ENCODE measurements at places on chromosomes 6 and 20.

GRCh38 chr20:25389858-25390537 is 637 bp downstream of the ABHD12 start:
- peak; percentile 22 for DNase-seq

- DNase-seq: peak; percentile 37
These were observed 1.1 kb downstream of the EIF2S2 start for GRCh38 chr20:34110745-34111641.

- no peak for DNase-seq
These were observed 116.4 kb downstream of the COL9A1 start for GRCh38 chr6:70186461-70186860.

DNA sequence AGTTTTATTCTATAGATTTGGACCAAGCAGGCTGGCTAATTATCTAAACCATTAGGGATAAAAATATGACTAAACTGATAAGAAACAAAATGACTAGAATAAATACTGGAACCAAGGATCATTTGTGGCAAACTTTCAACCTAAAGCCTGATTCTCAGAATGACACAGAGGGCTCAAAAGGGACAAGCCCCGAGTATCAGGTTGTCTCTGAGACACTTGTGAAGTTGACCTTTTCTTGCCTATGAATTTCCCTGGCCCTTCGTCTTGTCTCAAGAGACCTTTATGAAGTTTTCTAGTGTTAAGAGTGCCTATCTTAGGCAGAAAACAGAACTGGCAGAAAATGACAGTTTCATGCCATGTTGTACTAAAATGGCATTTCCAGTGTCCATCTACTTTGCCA is 68.3 kb downstream of the IMPG1 start:
- DNase-seq: no peak

GRCh38 chr6:121222656-121223055 is 111.6 kb downstream of the TBC1D32 start:
- DNase-seq: no peak

GRCh38 chr6:28922004-28922820 is 1.6 kb downstream of the TRIM27 start:
- peak; percentile 48 for DNase-seq

DNA sequence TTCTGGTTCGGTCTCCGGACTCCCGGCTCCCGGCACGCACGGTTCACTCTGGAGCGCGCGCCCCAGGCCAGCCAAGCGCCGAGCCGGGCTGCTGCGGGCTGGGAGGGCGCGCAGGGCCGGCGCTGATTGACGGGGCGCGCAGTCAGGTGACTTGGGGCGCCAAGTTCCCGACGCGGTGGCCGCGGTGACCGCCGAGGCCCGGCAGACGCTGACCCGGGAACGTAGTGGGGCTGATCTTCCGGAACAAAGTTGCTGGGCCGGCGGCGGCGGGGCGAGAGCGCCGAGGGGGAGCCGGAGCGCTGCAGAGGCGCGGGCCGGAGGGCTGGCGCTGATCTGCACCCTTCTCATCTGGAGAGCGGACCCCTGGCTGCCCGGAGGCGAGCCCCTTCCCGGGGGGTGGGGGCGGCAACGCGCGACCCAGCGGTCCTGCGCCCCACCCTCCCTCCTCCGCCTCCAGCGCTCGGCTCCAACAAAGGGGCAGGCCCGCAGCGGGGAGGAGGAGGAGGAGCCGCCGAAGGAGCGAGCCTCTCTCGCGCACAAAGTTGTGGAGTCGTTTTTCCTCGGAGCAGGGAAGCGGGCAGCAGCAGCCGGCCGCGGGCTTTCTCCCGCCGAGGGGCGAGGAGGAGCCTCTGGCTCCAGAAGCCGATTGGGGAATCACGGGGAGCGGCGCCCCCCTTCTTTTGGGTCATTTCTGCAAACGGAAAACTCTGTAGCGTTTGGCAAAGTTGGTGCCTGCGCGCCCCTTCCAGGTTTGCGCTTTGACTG is at the start of gene UTRN:
TSS of gene UTRN (plus strand) at position 553 of the 765 bp plus-strand sequence. CDS start 6,494 bp downstream, outside the sequence.
- peak; percentile 94 for DNase-seq

- no peak for DNase-seq
These were observed 158.3 kb upstream of the IRAK1BP1 start for GRCh38 chr6:78709021-78709420.

- no peak for DNase-seq
These were observed 90.6 kb upstream of the B3GAT2 start for GRCh38 chr6:71047417-71047816.

DNA sequence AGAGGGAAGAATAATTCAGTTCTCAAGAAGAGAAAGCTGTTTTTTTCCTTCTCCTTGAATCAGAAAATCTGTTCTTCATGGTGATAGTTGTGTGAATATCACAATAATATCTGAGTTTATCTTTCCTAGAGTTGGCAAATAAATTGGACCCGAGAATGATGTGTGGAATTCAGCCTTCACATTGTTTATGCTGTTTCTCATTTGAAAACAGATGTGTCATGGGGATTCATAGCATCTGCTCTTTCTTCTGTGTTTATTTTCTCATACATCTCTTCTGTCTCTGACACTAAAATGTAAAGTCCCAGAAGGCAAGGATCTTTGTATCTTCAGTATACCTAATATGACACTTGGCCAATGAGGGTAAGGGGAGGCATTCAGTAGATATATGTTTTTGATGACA is 103.6 kb upstream of the SGK1 start:
- DNase-seq: peak; percentile 8

DNA sequence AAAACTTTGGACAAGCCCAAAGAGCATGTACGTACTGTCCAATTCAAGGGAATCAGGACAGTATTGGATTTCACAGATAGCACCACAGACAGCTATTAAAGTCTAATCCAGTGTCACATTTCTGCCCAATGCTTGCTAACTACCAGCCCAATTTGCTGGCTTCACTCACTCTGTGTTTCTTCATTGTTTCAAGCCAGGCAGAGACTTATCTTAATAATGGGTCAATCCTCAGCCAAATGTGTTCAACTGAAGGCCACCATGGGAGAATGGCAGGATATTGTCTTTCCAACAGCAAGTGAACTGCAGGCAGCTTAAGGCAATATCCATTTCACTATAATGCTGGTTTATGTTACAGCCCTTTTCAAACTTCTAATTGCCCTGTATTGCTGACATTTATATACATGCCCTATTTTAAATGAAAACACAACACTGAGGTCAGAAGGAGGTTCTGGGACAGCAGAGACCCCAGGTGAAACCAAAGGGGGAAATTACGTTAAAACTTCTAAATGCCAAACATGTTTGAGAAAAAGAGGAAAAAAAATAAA is 142.1 kb upstream of the RSPO3 start:
- no peak for DNase-seq

DNA sequence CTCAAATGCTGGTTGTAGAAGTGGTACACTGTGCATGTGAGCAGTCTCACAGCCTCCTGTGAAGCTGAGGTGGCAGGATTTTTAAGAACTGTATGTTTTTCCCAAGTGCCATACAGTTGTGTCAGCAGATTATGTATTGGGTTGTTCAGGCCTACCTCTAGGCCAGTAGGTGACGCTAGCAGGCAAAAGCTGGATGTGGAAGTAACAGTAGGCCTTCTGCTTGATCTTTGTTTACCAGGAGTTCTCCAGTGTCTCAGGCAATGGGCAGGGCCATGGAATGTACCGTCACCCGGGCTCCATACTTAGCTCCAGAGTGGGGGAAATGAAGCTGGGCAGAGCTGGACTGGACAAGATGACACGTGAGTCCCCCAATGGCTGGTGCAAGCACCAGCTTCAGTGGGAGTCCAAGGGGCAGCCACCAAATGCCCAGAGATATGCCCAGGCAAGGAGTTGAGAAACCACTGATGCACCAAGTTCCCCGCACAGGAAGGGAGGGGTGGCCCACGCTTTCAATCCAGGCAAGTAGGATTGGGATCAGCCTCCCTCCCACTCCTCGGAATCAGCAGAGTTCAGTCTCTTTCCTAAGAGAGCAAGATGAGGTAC is 289.7 kb downstream of the HTR1B start:
- DNase-seq: no peak

GRCh38 chr6:37657112-37657886 is 40.4 kb downstream of the MDGA1 start:
- DNase-seq: peak; percentile 86

DNA sequence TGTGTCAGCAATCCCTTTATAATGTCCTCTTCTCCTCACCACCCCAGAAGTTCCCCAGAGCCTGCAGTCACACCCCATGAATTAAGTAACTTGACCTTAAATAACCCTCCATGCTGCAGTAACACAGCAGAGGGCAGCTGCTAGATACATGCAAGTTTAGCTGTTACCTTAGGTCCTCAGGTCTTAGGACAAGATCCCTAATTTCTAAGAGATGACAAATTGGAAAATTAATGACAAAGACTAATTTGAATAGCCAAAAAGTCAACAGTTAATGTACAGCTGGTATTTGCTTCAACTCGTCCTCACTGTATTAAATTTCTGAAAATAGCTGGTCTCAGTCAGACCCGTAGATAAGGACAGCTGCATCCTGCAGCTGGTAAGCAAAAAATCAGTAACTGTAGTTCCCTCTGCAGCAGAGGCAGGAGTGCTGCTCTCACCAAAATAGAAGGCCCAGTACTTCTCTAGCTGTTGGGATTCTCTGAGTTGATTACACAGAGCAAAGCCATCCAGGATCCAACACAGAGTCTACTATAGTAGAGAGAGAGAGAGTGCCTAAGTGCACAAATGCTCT is 62.4 kb downstream of the TNFRSF21 start:
- no peak for DNase-seq

DNA sequence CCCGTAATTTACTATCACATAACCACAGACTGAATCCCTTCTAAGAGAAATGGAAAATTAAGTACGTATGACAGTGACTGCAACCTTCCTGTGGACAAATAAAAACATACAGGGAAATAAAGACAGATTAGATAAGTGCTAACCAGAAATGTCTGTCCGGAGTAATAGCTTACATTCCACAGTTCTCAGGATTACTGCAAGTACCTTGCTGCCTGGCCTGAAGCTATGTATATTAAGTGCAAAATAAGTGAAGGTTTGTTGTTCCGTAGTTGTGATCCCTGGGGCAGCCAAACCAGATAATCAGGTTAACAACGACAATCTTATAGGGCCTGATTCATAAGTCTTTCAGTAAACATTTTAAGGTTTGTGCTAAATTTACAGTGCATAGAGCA is 2.8 kb downstream of the NEDD9 start:
- no peak for DNase-seq

GRCh38 chr6:39428152-39428551 is 105.7 kb upstream of the KCNK16 start:
- no peak for DNase-seq

DNA sequence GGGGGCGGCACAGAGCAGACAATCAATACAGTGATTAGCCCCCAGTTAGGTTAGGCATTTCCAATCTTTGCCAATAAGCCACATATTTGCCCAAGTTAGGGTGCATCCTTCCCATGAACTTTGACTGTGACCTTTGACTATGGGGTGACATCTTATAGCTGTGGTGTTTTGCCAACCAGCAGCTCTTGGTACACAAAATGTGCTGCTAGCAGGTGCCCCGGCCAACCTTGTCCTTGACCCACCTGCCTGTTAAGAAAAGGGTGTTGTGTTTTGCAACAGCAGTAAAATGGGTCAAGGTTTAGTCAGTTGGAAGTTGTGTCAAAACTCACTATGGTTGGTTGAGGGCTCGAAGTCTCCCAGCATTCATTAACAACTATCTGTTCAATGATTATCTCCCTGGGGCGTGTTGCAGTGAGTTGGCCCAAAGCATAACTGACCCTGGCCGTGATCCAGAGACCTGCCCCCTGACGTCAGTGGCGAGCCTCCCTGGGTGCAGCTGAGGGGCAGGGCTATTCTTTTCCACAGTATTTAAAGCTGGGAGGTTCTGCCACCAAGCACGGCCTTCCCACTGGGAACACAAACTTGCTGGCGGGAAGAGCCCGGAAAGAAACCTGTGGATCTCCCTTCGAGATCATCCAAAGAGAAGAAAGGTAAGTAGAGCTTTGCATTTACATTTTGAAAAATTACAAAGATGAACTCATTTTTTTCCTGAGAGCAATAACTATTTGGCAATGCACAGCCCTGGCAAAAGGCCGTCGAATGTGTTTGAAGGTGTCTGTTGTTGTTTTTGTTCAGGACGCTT is at the start of gene PCK1:
TSS of gene PCK1 (plus strand) at position 557 of the 802 bp plus-strand sequence. CDS start 302 bp downstream, outside the sequence.
- peak; percentile 66 for DNase-seq
